HEK293T (cell line): ENCODE measurements at places on chromosomes 13 and 19.

DNA sequence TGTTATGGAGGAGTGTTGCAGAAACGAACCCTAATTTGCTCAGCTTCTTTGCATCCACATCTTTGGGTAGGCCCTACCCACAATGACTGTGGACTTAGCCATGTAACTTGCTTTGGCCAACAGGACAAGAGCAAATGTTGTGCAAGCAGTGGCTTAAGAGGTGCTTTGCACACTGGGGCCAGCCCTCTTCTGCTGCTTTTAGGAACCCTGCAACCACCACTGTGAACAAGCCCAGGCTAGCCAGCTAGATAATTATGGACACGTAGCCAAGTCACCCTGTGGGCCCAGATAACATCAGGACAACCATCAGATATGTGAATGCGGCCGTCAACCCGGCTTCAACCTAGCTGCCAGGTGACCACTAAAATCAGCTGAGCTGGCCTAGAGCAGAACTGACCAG is 17.1 kb downstream of the C19orf47 start:
- DNase-seq: no peak

DNA sequence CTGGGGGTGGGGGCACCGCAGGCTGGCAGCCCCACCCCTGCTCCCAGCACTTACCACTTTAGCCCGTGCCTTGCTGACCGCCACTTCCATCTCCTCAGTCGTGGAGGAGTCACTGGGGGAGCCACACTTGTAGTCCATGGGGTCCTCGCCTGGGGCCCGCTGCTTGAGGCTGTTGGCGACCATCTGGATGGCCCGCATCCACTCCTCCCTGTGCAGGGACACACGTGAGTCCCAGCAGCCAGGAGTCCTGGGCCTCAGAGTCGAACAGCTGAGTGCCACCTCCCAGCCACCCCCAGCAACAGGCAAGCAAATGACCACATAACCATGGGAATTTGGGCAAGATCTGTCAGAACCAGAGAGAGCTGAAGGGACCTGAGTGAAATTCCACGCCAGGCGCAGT is 16.0 kb upstream of the CCNP start:
- DNase-seq: no peak

GRCh38 chr19:36707134-36707533 is 19.7 kb downstream of the ZNF567 start:
- no peak for DNase-seq

- DNase-seq: no peak
Measured at GRCh38 chr19:6216236-6216995, 63.4 kb downstream of the MLLT1 start.

GRCh38 chr13:31138515-31138914 is 23.2 kb downstream of the HSPH1 start:
- DNase-seq: no peak

DNA sequence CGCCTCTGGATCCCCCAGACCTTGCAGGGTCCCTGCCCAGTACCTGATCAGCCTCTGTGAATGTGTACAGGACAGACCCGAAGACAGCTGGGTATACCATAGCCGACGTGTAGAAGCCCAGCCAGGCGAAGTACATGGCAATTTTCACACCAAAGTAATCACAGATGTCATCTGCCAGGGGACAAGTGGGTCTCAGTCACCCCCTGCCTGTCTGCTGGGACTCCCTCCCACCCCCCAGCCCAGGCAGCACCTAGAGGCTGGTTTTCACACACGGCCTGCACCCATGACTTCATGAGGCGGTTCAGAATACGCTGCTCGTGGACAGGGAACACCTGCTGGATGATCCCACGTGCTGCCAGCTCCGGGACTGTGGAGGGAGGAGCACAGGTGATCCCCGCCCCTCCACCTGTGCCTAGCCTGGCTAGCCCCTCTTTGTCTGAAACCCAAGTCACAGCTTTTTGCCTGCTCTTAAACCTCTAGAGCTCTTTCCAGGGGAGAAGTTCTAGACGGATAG is 3.6 kb downstream of the ANO8 start:
- DNase-seq: no peak
